Lower lobe of right lung (tissue), 2 donors: ENCODE measurements at places on chromosomes 3 and 15. TPM values are rescaled to one million over a fixed set of nuclear protein-coding genes. Genes with fewer than 3 reads are reported as not detected.

Gene ARL14
- total RNA-seq = not detected

Gene DPPA2
- total RNA-seq = not detected

Gene C3orf52
- total RNA-seq = 16.4 TPM

DNA sequence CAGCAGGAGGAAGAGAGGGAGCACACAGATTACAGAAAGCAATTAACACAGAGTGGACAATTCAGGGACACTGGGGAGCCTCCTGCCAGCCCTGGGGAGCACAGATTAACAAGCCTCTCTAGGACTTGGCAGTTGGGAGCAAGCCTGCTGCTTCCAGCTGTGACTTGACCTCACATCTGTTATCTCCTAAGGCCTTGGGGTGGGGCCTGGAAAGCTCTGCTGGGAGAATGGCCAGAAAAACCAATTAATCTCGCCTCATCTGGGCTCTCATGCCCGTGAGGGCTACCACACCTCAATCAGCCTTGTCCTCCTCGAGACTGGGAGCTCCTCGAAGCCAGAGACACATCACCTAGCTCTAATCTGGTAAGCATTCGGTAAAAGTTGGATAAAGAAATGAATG, 39.1 kb downstream of the SEMA5B start:
- DNase-seq = no peak

- DNase-seq = no peak
Observed at GRCh38 chr3:146227486-146227885, 23.4 kb downstream of the PLSCR4 start.

- peak; percentile 73 for DNase-seq
Observed at GRCh38 chr15:81312790-81313543, 11.0 kb downstream of the STARD5 start.
